ENCODE measurements at places on chromosomes 13 and 19.

- no peak for DNase-seq
These were observed 79.5 kb downstream of the MYO16 start for GRCh38 chr13:108708921-108709320.

DNA sequence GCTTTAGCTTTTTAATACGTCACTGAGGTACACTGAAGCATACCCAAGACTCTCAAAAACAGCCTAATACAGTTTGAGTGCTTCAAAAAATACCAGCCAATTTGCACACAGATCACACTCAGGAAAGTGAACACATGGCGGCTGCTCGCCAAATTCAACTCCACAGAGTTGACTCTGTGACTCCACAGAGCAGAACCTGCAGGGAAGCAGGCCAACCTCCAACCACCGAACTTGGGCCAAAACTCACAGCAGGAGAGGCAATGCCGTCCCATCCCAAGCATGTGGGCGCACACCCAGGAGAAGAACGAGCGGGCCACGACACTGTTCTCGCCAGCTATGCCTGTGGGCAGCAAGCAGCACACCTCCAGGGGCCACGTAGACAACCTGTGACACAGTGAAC is 21.1 kb downstream of the ELL start:
- no peak for DNase-seq

DNA sequence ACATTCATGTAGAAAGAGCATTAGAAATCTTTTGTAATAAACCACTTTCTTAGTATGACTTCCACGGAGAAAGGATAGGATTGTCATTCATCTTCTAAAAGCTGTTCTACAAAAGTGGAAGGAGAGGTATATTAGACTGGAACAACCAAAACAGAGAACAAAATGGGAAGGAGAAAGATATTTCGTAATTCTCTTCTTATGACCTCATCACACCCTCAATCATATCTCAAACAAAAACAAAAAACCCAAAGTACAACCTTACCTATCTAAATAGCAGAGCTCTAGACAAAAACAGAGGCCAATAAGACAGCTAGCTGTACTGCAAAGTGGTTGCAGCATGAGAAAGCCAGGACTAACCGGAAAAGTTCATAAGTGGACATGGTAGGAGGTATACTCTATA is 46.3 kb downstream of the DACH1 start:
- DNase-seq, result no peak

GRCh38 chr19:46472592-46472991 is 1.2 kb upstream of the PNMA8A start:
- no peak for DNase-seq

DNA sequence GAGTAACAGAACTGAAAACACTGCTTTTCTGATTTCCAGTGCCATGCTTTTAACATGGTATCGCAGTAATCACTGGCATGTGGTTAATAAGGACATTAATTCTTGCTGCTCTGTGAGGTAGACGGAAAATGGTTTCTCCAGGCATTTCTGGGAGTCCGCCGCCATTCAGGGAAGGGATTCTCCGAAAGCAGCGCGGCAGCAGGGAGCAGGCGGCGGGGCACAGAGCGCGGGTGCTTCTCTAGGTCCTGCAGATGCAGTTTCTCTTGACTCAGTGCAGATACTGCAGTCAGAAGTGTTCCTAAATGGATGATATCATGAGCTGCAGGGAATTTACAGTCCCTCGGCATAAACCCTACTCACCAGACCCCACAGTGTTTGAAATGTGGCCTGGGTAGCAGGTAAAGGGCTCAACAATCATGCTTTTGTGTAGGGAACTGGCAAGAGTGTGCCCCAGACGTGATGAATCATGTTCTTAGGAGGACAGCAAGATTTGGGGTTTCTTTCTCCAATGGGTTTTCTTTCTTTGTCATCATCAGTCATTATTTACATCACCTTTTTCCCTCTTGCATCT is 338.6 kb upstream of the ARGLU1 start:
- DNase-seq, result no peak

DNA sequence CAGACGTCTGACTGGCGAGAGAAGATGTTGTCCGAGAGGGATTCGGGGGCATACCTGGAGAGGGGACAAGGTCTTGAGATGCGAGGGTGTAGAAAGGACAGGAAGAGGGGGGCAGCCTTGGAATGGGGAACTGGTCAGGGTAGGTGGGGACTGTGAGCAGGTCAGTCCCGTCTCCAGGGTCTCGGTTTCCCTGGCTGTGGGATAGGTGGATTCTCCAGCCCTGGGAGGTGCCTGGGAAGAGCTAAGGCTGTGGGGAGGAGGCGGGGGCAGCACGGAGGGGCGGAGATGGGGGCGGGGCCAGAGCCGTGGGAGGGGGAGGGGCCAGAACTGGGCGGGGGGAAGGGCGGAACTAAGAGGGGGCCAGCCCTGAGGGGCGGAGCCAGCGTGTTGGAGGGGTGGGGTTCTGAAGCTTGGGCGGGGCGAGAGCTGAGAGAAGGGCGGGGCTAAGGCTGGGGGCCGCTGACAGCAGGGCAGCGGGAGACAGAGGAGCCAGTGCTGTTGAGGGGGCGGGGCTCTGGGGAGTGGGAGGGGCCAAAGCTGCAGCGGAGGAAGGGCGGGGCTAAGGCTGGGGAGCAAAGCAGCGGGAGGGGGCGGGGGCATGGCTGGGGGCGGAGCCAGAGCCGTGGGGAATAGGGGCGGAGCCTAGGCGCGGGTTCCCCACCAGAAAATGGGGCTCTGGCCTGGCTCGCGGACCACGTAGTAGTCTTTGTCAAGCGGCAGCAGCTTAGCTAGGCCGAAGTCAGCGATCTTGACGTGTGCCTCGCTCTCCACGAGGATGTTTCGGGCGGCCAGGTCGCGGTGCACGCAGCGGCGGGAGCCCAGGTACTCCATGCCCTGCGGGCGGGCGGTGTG is 9.5 kb upstream of the INSL3 start:
- peak; percentile 69 for DNase-seq

GRCh38 chr13:73146707-73147106 is 87.9 kb downstream of the KLF5 start:
- DNase-seq, result no peak

- DNase-seq, result peak; percentile 94
These were observed at the start of gene PDS5B for GRCh38 chr13:32586080-32586900. Gene PDS5B, plus strand, starts transcription at chr13:32586452. Its CDS starts 62,321 bp downstream, at chr13:32648773.

- no peak for DNase-seq
These were observed 161.6 kb downstream of the ZIC5 start for GRCh38 chr13:99809926-99810325.
